Frontal cortex (tissue), 4 donors: ENCODE measurements at places on chromosomes 6 and 20. TPM values are rescaled to one million over a fixed set of nuclear protein-coding genes. Genes with fewer than 3 reads are reported as not detected.

GRCh38 chr6:44086931-44087574, 40.2 kb downstream of the MRPL14 start:
- DNase-seq: no peak

The TREM2 gene
- 4.9 TPM for total RNA-seq

The HDGFL1 gene
- under 0.01 TPM for total RNA-seq

DNA sequence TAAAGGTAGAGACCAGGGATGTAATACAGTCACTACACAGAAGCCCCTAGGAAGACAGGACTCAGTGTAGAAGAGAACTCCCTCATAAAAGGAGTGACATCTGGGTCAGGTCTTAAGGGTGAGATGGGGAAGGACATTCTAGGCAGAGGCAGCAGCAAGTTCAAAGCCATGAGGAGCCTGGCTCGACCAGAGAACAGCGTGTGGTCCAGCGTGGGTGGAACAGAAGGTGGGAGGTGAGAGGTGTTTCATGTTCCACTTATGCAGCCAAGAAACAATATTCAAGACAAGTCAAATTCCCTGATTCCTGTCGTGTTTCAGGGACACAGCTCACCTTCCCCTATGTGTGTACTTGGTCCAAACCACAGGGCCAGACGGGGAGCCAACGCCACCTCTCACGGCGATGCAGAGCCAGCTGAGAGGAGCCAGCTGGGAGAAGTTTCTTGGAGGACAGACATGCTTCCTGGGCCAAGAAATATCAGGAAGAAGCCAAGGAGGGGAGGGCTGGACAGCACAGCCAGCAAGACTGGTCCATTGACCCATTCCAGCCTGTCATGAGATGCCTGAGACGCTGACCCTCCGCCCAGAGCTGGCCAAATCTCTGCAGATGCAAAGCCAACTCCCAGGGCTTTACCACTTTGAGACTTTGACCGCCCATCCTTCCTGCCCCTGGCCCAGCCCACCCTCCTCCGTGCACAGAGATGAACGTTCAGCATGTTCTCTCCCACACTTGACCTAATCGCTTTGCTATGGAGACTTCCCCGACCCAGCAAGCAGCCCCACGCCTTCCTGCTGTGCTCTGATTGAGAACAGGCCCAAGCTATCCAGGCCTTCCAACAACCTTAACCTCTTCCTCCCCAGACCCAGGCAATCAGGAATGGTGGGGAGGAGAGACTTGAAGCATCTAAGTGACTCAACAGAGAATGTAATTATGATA, 113.8 kb downstream of the PRND start:
- no peak for DNase-seq

GRCh38 chr6:156107624-156108101, 652.0 kb upstream of the NOX3 start:
- DNase-seq: no peak

The IL17F gene
- not detected for total RNA-seq

The CLPSL1 gene
- not detected for total RNA-seq

- no peak for DNase-seq
Measured at GRCh38 chr6:168318090-168318489, 1.5 kb downstream of the DACT2 start.
